Ovary (tissue), 10 donors: ENCODE measurements at places on chromosomes 11 and 22. TPM values are rescaled to one million over a fixed set of nuclear protein-coding genes. Genes with fewer than 3 reads are reported as not detected.

GRCh38 chr11:76524461-76524860 lies 79.6 kb downstream of the EMSY start:
- H3K4me3 ChIP-seq, result no peak overlapping the region
- no peaks in the 10 kb centered on the region for H3K36me3 ChIP-seq
- no peak for DNase-seq

- H3K4me1 ChIP-seq, result no peaks in the 10 kb centered on the region
- no peak overlapping the region for H3K4me3 ChIP-seq
- no peak for DNase-seq
- H3K27ac ChIP-seq, result no peak overlapping the region
- H3K36me3 ChIP-seq, result no peaks in the 10 kb centered on the region
These were observed 2168.8 kb upstream of the RAG2 start for GRCh38 chr11:38766796-38767195.

- H3K27ac ChIP-seq, result no peak overlapping the region
- H3K36me3 ChIP-seq, result no peaks in the 10 kb centered on the region
- H3K27me3 ChIP-seq, result no peaks in the 10 kb centered on the region
- peaks cover 3% of the 10 kb centered on the region for H3K4me1 ChIP-seq
These were observed 38.8 kb downstream of the ADAMTS15 start for GRCh38 chr11:130486987-130487923.

GRCh38 chr22:45096256-45096907 lies 67.3 kb upstream of the NUP50 start:
- H3K27ac ChIP-seq, result no peak overlapping the region
- no peak overlapping the region for H3K4me3 ChIP-seq
- H3K4me1 ChIP-seq, result no peaks in the 10 kb centered on the region

DNA sequence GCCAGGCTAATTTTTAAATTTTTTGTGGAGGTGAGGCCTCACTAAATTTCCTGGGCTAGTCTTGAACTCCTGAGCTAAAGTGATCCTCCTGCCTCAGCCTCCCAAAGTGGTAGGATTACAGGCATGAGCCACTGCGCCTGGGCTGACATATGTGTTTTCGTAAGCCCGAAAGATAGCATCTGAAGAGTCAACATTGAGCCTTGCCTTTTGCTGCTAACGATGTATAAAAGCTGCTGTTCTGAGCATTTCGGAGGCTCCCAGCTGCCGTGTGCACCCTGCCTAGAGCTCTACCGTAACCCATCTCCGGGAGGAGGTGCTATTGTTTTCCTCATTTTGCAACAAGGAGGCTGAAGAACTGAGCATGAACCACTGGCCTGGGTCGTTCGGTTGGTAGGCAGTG lies 18.1 kb upstream of the PPP6R3 start:
- peaks cover 10% of the 10 kb centered on the region for H3K4me1 ChIP-seq
- H3K27ac ChIP-seq, result no peak overlapping the region
- DNase-seq, result no peak
- H3K4me3 ChIP-seq, result no peak overlapping the region

- no peak overlapping the region for H3K27ac ChIP-seq
- DNase-seq, result peak; percentile 88
- H3K27me3 ChIP-seq, result no peaks in the 10 kb centered on the region
- no peaks in the 10 kb centered on the region for H3K36me3 ChIP-seq
These were observed 20.3 kb downstream of the TEF start for GRCh38 chr22:41401781-41402648.

GRCh38 chr11:13098063-13098462 lies 88.9 kb downstream of the RASSF10 start:
- no peak overlapping the region for H3K4me3 ChIP-seq
- H3K27me3 ChIP-seq, result no peaks in the 10 kb centered on the region
- no peak for DNase-seq
- no peak overlapping the region for H3K27ac ChIP-seq
- H3K4me1 ChIP-seq, result no peaks in the 10 kb centered on the region
- H3K36me3 ChIP-seq, result no peaks in the 10 kb centered on the region

DNA sequence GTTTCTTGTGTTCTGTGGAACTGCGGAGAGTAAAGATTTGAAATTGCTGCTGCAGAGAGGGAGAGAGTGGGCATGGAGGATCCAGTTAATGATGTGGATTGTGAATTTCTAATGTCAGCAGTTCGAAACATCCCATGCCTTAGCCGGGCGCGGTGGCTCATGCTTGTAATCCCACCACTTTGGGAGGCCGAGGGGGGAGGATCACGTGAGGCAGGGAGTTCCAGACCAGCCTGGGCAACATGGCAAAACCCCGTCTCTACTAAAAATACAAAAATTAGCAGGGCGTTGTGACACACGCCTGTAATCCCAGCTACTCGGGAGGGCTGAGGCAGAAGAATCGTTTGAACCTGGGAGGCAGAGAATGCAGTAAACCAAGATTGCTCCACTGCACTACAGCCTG lies 1.1 kb upstream of the CAVIN3 start:
- peak overlapping the region; percentile 96 for H3K27ac ChIP-seq
- no peak overlapping the region for H3K4me3 ChIP-seq
- H3K36me3 ChIP-seq, result no peaks in the 10 kb centered on the region
- no peaks in the 10 kb centered on the region for H3K27me3 ChIP-seq
- no peaks in the 10 kb centered on the region for H3K4me1 ChIP-seq

DNA sequence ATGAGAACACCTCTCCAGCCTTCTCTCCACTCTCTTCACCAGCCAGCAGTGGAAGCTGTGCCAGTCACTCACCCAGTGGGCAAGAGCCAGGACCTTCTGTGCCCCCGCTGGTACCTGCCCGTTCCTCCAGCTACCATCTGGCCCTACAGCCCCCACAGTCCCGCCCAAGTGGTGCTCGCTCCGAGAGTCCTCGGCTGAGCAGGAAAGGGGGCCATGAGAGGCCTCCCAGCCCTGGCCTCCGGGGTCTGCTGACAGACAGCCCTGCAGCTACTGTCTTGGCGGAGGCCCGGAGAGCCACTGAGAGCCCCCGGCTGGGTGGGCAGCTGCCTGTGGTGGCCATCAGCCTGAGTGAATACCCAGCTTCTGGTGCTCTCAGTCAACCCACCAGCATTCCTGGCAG lies 20.2 kb downstream of the PHLDB1 start:
- H3K4me1 ChIP-seq, result peaks cover 5% of the 10 kb centered on the region
- H3K27ac ChIP-seq, result no peak overlapping the region
- no peaks in the 10 kb centered on the region for H3K36me3 ChIP-seq
- H3K27me3 ChIP-seq, result no peaks in the 10 kb centered on the region
- DNase-seq, result no peak

- no peak overlapping the region for H3K27ac ChIP-seq
- DNase-seq, result no peak
- H3K4me3 ChIP-seq, result no peak overlapping the region
- no peaks in the 10 kb centered on the region for H3K27me3 ChIP-seq
- H3K4me1 ChIP-seq, result no peaks in the 10 kb centered on the region
- H3K36me3 ChIP-seq, result no peaks in the 10 kb centered on the region
These were observed 179.0 kb downstream of the GRM5 start for GRCh38 chr11:88886796-88887195.

DNA sequence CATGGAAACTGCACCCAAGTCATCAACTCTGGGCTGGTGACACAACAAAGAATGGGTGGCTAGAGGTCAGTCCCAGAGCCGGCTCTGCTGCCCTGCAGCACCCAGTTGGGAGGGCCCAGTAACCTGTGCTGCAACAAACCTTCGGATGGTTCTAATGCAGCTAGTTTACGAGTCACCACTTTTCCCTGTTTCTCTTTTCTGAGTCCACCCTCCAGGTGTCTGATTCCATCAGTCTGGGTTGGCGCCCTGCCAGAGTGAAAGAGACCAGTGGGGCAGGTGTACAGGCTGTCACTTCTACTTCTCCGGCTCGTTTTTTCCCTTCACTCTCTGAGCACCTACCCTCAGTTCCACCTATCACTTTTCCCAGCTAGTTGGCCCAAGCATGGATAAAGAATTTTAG lies 572.9 kb downstream of the NTM start:
- no peaks in the 10 kb centered on the region for H3K36me3 ChIP-seq
- DNase-seq, result no peak
- no peak overlapping the region for H3K4me3 ChIP-seq
- H3K27me3 ChIP-seq, result no peaks in the 10 kb centered on the region
- H3K4me1 ChIP-seq, result no peaks in the 10 kb centered on the region
- H3K27ac ChIP-seq, result no peak overlapping the region

DNA sequence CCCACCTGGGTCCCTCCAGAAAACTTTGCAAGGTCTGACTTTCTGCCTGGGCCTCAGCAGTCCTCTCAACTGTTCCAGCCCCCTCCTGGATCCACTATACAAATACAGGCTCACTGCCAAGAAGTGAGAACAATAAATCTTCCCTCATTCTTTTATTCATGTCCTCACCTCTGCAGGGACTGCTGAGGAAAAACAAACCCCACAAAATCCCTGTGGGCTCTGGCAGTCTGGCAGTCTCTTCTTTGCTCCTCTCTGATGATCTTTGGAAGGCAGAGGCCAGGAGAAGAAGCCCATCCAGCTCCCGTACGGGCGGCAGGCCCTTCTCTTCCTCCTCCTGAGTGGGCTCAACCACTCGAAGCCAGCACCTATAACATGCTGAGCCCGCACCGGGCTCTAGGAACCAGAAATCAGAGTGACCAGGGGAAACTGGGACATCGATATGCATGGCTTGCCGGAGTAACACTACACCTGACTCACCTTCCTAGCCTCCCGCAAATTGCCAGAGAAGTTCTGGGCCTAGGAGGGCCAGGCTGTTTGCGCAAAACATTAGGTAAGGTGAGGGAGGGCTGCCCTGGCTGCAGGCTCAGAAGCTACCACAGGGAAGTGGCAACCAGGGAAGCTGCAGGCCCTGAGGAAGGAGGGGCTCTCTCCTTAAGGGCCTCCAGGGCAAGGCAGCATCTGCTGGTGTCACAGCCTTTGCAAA lies 24.2 kb downstream of the TMPRSS5 start:
- no peaks in the 10 kb centered on the region for H3K36me3 ChIP-seq
- no peak overlapping the region for H3K4me3 ChIP-seq
- no peak for DNase-seq
- no peak overlapping the region for H3K27ac ChIP-seq

GRCh38 chr22:48658871-48659270 lies 1168.8 kb downstream of the BRD1 start:
- no peak for DNase-seq
- no peaks in the 10 kb centered on the region for H3K27me3 ChIP-seq
- no peak overlapping the region for H3K4me3 ChIP-seq

- no peak overlapping the region for H3K4me3 ChIP-seq
- no peaks in the 10 kb centered on the region for H3K36me3 ChIP-seq
- no peaks in the 10 kb centered on the region for H3K27me3 ChIP-seq
- DNase-seq, result no peak
- H3K27ac ChIP-seq, result no peak overlapping the region
These were observed 39.3 kb downstream of the KCNJ4 start for GRCh38 chr22:38415561-38416321.

DNA sequence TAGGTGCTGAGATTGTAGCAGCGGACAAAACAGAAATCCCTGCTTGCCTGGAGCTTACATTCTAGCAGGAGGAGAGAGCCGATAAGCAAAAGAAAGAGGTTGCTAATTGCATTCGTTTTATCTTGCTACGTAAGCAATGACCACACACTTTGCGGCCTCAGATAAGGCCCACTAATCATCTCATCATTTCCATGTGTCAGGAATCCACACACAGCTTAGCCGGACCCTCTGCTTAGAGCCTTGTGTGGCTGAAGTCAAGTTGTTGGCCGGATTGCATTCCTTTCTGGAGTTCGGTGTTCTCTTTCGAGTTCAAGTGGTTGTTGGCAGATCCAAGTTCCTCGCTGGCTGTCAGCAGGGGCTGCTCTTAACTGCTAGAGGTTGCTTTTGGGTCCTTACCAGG lies 101.6 kb downstream of the CHST1 start:
- H3K27me3 ChIP-seq, result no peaks in the 10 kb centered on the region
- no peak for DNase-seq
- H3K36me3 ChIP-seq, result no peaks in the 10 kb centered on the region
- peaks cover 2% of the 10 kb centered on the region for H3K4me1 ChIP-seq

Gene UBE2L3
- total RNA-seq, result 39.9 TPM

Gene DDTL
- total RNA-seq, result 3.3 TPM

Gene UPK3A
- total RNA-seq, result not detected

Gene BACE1
- 18.3 TPM for total RNA-seq

Gene OR51E2
- not detected for total RNA-seq

Gene CCDC116
- 0.66 TPM for total RNA-seq
